Activated T-helper 17 cell treated with anti-CD3 and anti-CD28 coated beads, Interleukin-2, amount 50 U/mL, for 72 hours (primary cell): ENCODE measurements at places on chromosomes 16 and 17. TPM values are rescaled to one million over a fixed set of nuclear protein-coding genes. Genes with fewer than 3 reads are reported as not detected.

SLC16A6 gene
- total RNA-seq: 0.64 TPM

BRIP1 gene
- total RNA-seq: 21.7 TPM

OR2C1 gene
- not detected for total RNA-seq

ARHGAP44 gene
- not detected for total RNA-seq

KLHL10 gene
- not detected for total RNA-seq

KRT25 gene
- not detected for total RNA-seq

CD300H gene
- total RNA-seq: not detected

SPAG7 gene
- total RNA-seq: 71.6 TPM

DNAJA3 gene
- 50.3 TPM for total RNA-seq

KIAA0513 gene
- 9.6 TPM for total RNA-seq

CBLN1 gene
- not detected for total RNA-seq

KRTAP17-1 gene
- not detected for total RNA-seq

CLEC3A gene
- not detected for total RNA-seq

ARHGDIG gene
- not detected for total RNA-seq

AIPL1 gene
- total RNA-seq: not detected

NXPH3 gene
- total RNA-seq: not detected

NOS2 gene
- not detected for total RNA-seq

RNF112 gene
- total RNA-seq: 3.1 TPM
